ENCODE measurements at places on chromosomes 7 and 10.

DNA sequence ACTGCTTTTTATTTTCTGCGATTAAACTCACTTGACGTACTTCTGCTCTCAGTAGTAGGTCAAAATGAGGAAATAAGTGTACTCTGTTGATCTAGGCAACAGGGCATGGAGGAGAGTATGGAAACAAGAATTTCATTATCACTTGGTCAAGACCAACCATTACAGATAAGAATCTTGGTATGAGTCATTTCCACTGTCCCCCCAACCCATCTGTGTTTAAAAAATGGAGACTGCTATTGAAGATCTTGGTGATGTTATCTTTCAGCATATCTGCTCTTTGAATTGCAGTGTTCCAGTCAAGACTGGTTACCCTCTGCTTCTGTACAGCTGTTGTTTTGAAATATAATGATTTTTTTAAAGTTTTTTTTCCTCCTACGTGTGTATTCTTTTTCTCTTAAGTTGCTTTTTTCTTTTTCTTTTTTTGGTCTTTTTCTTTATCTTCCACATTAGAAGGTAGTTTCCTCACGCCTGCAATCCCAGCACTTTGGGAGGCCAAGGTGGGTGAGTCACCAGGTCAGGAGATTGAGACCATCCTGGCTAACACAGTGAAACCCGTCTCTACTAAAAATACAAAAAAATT is 11.7 kb downstream of the STAM start:
- no peak for DNase-seq

GRCh38 chr7:65477326-65477725 is 103.7 kb downstream of the ZNF92 start:
- peak; percentile 25 for DNase-seq

DNA sequence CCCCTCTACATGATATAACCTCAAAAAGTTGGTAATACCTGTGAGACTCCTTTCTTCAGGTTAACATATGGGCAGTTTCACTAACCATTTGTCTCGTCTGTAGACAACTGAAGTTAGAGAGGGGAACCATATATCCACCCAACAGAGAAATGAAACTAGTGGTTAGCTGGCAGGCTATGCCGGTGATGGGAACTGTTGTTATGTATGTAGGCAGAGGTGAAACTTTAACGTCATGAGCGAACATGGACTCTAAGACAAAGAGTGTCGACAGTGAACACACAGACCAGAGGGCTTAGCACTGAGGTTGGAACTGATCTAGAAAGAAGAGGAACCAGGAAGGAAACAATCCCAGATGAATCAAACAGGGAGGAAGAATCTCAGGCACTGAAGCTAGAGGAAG is 112.4 kb downstream of the ELMO1 start:
- peak; percentile 77 for DNase-seq

DNA sequence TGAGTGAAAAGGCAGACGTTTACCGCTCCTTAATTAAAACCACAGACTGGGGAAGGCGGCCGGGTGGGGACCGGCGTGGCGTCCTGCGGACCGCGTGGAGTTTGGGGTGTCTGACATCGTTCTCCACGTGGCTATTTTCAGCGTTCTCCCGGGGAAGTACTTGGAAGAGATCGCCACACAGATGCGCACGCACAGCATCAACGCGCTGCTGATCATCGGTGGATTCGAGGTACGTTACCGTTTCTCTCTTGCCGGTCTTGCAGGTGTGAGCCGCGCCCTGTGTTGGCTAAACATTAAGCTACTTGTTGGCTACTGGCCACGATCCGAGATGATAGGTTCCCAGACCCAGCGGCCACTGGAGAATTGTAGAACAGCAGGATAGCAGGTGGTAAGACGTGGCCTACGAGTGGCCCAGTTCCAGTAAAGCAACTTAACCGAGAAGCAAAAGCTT is 51.3 kb downstream of the PFKP start:
- DNase-seq: no peak

DNA sequence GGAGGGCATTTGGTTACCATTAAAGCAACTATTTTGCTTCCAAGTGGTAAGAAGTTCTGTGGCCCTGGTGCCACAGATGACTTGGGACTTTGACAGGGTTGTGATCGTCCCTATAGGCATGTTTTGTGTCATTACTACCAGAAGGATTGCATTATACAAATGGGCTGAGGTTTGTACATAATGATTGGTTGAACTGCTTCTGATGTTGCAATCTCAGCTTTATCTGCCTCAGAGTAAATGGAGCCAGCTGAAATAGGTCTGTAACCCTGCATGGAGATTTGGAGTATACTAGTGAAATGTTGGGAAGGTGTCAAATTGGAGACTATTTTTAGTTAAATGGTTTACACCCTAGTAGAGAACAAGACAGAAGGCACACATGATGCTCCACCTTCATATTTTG is 46.1 kb upstream of the SEPTIN7 start:
- no peak for DNase-seq
